ENCODE measurements at places on chromosomes 4 and X.
A peak's percentile ranks its signal among the peaks of the same experiment; 100 is the strongest.

GRCh38 chr4:190020790-190021717 is 6.0 kb downstream of the FRG2 start:
- peak; percentile 81 for DNase-seq

- no peak for DNase-seq
These were observed 9.1 kb downstream of the IL13RA1 start for GRCh38 chrX:118736394-118737010.

- no peak for DNase-seq
These were observed 36.5 kb downstream of the TXLNG start for GRCh38 chrX:16822723-16823122.

- DNase-seq = no peak
These were observed 396.3 kb upstream of the TENM3 start for GRCh38 chr4:181846934-181847333.

DNA sequence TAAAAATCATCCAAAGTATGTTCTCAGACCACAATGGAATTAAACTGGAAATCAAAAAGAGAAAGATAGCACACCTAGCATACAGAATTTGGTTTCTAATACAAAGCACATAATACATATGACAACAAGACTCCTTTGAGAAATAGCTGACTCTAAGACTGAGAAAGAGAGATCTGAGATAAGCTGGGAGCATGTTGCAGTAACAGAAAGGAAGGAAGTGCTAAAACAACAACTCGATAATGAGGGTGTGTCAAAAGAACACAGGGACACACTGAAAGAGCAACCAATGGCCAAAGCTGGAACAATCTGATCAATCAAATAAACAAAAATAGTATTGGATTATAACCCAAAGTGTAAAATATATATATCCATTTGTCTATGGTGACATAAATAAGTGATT is 586.6 kb downstream of the C4orf33 start:
- no peak for DNase-seq

DNA sequence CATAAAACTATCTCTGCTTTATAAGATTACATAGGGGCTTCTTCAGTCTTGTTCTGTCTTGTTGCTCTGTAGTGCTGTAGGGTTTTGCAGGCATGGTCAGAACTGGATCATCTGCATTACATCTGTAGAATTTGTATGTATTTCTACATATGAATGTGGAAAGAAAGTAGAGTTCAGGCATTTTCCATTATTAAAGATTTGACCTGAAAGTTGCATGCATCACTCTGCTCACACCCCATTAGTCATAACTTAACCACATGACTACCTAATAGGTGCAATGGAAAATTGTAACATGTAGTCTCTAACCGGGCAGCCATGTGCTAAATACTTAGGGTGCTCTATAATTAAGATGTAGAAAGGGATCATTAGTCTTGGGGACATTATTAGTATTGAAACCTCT is 45.7 kb upstream of the AGA start:
- DNase-seq = no peak

DNA sequence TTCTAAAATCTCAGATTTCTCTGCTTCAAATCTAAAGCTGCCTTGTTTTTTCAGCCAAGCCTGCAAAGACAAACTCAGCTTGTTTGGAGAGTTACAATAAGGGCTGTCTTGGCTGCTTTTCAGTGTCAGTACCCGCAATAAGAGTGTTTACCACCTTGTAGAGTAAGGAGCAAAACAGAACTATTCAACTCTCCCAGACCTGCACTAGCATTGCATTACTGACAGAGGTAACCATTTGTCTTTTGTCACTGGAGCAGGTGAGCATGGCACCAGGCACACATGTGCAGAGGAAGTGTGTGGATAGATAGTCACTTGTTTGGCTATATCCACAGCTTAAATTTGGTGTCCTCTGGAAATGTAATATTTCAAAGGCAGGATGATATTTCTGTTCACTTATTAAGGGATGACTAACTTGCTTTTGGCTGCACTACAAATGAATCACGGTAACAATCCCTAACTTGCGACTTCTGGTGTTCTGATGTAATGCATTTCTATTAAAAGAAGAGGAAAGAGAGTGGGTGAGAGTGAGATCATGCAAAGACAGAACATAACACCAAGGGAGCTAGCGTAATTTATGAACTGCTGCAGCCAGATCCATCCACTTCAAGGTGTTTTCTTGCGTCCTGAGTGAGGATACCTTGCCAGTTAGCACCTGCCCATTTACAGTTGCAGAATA is 38.6 kb downstream of the PTCHD1 start:
- no peak for DNase-seq

- no peak for DNase-seq
These were observed 7.1 kb downstream of the TASL start for GRCh38 chrX:30570505-30570904.

GRCh38 chrX:100658941-100659381 is 15.0 kb downstream of the SRPX2 start:
- DNase-seq = no peak

DNA sequence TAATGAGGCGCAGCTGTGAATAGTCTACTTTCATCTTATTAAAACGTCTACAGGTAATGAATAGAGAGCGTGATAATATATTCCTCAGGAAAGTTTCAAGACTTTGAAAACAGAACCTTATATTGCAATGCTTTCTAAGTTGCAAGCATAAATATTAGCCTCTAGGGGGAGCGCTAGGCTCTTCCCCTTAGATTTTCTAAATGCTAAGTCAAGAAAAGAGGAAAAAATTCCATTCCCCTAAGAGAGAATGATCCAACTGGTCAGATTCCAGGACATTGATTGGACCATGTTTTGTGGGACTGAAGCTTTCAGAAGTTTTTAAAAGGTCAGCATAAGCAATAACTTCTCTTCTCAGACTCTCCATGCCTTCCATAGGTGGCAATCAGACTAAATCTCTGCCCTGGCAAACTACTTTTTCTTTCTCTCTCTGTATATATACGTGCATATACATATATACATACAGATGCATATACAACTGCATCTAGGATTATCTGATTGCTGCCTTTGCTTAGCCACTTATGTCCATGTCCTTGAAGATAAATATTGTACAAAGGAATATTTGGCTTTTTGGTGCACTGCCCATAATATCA is 492.9 kb downstream of the INPP4B start:
- peak; percentile 75 for DNase-seq

GRCh38 chrX:73478961-73479360 is 32.1 kb downstream of the CDX4 start:
- no peak for DNase-seq

GRCh38 chr4:176668324-176668723 is 124.4 kb downstream of the VEGFC start:
- DNase-seq = no peak

DNA sequence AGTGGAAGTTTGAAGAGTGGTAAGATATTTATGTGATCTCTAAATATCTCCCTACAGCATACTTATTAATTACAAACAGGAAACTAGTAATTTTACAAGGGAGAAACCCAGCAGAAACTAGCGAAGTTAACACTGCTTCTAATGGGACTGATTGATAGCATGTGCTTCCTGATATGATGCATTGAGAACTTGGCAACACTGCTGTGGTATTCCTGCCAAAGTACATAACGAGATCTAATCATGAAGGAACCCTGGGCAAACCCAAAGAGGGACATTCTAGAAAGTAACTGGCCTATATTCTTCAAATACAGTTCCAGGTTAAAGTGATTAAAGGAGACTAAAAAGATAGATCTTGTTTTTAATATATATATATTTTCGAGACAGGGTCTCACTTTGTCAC is 4.6 kb upstream of the GPR34 start:
- no peak for DNase-seq

DNA sequence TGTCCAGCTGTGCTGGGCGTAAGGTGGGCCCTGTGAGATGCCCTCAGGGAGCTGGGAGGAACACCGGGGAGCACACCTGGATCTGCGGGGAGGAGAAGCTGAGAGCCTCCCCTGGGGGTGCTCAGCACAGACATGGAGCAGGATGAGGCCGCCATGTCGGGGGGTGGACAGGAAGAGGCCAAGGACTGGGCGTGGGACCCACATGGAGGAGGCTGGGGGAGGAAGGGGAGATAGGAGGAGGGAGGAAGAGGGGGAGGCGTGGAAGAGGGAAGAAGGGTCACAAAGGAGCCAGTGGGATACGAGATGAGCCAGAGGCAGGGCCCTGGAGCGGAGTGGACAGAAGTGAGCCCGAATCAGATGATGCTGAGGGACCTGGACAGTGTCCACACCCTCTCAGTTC is 66.3 kb downstream of the ZFYVE28 start:
- no peak for DNase-seq

DNA sequence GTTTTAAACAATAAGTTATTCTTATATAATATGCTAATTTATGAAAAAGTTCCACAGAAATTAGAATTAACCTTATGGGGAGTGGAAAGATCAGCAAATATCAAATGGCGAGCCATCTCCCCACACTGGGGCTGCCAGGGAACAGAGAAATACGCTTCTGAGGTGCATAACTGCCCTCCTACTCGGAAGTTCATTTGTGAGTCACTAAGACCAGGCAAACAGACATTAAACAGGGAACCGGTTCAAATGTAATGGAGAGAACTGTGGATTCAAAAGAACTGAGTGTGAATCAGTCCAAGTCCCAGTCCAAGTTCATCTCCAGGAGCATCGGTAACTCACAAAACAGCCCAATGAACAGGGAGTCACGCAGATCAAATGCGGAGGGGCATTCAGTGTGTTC is 11.4 kb upstream of the S100G start:
- no peak for DNase-seq

GRCh38 chrX:77779695-77780094 is 6.3 kb downstream of the ATRX start:
- no peak for DNase-seq

- peak; percentile 42 for DNase-seq
These were observed 160.9 kb downstream of the CBR4 start for GRCh38 chr4:168849030-168849675.

GRCh38 chr4:156825074-156825473 is 146.5 kb downstream of the PDGFC start:
- DNase-seq = no peak

DNA sequence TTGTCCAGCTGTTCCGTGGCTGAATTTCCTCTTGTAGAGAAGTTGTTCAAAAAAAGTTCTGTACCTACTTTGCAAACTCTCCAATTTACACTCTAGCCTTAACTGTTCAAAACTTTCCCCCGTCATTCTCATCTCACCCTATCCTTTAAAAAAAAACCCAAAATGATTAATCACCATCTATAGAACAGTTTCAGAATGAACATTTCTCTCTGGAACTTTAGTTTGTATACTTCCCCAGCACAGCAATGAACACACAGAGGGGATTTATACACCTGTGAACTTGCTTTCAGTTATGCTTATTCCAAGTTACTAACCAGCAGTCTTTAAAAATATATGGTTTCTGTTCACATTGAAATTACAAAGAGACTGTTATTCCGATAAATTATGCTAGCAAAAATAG is 1.2 kb downstream of the GEMIN8 start:
- no peak for DNase-seq

DNA sequence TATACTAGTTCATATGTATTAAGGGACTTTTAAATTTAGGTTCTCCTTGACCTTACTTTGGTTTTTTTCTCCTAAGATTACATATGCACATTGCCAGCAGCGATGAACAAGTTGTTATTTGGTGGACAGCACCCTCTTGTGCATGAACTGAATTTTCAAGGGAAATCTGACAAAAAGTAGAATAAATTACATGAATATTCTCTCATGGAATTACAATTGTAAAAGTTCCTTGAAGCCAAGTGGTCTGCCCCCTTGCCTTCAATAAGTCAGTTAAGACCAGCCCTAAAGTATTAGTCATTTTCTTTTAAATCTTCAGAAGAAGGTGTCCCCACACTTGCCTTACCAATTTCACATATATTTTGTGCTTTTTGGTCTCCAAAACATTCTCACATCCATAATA is 30.7 kb upstream of the SMARCA5 start:
- DNase-seq = peak; percentile 71

GRCh38 chr4:64192731-64193412 is 216.4 kb downstream of the TECRL start:
- no peak for DNase-seq

DNA sequence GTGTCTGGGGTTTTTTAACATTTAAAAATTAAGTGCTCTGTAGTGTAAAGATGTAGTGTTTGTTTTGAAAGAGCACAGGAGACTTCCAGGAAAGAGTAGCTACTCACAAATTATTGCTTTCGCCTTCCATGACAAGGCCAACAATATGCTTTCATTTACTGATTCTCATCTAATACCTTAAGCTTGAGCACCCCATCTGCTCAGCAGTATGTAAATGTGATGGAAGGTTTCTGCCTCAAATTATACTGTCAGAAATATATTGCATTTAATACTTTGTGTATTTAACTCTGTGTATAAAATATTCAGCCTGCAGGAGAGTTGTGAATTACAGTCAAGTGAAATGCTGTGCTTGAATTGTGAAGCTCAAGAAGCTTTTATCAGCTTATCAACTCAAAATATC is 296.3 kb upstream of the ATOH1 start:
- DNase-seq = peak; percentile 67

GRCh38 chr4:181138116-181138515 is 1105.1 kb upstream of the TENM3 start:
- no peak for DNase-seq

DNA sequence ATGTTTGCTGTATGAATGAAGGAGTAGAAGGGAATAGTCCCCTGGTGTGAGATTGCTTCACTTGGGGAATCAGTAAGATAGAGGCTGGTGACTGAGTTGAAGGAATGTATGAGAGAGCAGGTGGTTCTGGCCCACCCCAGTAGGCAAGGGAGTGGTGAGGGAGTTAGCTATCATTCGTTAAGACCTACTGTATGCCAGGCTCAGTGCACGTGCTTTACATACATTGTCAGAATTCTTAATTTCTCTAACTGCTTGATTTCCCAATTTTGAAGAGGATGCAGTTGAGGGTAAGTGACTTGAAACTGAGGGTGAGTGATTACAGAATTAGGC is 700 bp downstream of the VMA21 start:
- DNase-seq = no peak

DNA sequence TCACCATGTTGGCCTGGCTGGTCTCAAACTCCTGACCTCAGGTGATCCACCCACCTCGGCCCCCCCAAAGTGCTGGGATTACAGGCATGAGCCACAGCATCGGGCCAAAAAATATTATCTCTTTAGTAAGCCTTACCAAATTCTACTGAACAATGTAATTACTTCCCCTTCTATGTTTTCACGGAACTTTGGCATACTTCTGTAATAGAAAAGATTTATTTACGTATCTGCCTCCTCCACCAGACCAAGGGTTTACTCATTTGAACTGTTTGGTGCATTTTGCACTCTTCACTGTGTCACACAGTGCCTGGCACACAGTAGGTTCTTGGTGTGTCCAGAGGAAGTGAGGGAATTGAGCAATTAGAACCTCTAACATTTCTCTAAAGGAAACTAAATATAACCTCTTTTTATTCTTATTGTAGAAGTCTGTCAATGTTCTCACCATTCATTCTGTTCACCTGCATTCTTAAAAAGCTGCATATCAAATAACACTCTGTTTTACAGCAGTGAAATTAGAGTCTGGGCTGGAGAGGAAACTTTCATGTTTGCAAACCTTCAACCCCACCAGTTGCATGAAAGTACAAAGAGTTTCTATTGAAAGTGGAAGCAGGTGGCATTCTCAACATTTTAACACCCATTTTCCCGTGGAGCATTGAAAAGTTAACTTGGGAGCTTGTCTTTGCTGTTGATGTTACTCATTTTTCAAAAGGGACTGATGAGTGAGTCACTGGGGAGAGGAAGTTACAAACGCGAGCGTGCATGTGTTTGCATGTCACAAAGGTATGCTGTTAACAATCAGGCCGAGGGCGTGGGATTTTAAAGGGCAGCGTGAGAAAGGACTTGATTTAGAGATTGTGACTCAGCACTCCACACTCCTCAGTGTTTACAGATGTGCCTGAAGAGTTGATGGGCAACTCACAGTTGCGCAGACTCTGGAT is 314.1 kb downstream of the STK32B start:
- DNase-seq = no peak
